CD4-positive, alpha-beta T cell treated with Interleukin-15 for 4 hours (primary cell): ENCODE measurements at places on chromosomes 16 and 17.

DNA sequence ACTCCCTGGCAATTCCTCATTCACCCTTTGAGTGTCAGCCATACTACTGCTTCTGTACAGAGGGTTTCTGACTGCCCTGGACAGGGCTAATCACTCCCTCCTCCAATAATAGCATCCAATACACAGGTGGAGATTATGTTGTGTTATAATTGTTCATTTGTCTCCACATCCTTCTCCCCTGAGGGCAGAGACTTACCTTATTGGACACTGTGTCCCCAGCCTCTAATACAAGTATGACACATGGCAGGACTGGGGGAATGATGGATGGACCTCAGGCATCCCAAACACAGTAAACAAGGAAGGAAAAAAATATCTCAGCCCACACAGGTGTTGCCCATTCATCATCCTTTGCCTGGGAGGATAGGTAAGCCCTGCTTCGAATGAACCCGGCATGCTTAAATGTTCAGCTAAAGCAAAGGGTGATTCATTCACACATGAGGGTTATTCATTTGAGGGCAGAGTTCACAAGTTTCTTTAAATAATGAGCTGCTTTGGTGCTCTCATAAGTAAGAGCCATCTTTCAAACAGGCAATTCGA lies 34.8 kb downstream of the MMD start:
- DNase-seq, result no peak

DNA sequence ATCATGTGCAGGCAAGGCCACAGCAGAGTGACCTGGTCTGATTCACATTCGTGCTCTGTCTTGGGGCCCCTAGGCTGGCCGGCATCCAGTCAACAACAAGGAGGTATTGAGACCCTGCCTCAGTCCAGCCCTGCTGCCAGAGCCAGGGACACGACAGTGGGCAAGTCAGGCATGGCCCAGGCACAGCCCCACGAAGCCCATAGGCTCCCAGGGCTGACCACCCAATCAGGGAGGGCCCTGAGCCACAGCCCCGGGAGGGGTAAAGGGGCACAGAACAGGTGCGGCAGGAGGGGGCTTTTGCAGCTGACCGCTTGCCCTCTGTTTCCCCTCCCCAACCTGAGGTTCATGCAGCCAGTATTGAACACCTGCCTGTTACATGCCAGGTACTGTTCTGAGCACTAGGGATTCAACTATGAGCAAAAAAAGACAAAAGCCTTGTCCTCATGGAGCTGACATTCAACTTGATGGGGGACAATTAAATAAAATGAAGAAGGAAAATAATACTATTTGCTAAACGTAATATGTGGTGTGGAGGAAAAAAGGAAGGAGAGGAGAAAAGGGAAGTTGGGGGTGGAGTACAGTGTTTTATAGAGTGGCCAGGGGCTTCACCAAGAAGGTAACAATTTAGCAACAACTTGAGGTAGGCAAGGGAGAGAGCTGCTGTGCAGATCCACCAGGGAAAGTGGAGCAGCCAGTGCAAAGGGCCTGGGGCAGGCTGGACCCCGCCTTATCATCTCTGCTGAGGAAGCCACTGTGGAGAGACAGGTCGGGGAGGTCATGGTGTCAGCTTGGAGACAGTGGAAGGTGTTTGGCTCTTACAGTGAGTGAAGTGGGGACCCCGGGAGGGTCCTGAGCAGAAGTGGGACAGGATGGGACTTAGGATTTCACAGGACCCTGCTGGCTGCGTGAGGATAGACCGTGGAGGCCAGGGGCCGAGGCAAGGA lies 6.1 kb downstream of the DRC3 start:
- no peak for DNase-seq

DNA sequence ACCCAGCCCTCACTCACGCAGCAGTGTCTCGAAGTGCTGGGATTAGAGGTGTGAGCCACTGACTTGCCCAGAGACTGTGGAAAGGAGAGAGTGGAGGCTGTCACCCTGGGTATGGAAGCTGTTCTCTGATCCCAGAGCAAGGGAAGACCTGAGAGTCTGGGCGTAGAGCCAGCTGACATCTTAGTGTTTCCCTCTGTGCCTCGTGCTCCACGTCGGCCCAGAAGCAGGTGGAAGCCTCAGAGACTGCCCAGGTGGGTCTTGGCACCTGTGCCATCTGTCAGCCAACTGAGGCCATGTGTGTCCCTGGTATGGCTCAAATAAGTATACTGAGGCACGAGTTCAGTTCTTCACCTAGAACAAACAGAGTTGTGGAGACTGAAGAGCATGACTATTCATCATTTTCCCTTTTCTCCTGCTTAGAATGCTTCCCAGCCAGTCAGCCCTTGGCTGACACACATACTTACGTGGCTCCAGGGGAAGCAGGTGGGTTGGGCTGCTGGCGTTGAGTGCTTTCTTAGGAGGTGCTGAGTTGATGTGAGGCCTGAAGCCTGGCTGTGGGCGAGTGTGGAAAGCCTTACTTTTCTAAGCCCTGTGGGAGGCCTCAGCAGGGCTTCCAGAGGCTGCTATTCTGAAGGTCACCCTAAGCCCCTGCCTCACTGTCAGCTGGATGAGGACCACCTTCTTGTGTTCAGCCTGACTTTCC lies 8.1 kb downstream of the CTRL start:
- DNase-seq, result no peak

- DNase-seq, result no peak
These were observed 88.2 kb downstream of the IRF8 start for GRCh38 chr16:85986931-85987749.

DNA sequence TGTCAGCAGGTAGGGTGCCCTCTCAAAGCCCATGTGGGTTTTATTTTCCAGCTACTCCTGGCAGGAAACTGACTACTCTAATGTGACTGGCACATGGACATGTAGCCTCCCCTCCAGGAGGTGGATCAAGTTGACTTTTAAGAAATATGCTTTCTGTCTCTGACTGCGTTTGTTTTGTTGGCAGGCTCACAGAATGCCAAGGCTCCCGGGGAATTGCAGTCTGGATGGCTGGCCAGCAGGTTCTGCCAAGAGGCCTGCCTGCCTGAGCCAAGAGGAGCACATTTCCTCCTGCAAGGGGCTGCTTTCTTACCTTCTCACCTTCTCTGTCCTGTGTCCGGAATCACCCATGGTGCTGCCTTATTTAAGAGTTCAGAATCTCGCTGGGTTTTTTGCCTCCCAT lies 217.3 kb upstream of the ERCC4 start:
- no peak for DNase-seq

DNA sequence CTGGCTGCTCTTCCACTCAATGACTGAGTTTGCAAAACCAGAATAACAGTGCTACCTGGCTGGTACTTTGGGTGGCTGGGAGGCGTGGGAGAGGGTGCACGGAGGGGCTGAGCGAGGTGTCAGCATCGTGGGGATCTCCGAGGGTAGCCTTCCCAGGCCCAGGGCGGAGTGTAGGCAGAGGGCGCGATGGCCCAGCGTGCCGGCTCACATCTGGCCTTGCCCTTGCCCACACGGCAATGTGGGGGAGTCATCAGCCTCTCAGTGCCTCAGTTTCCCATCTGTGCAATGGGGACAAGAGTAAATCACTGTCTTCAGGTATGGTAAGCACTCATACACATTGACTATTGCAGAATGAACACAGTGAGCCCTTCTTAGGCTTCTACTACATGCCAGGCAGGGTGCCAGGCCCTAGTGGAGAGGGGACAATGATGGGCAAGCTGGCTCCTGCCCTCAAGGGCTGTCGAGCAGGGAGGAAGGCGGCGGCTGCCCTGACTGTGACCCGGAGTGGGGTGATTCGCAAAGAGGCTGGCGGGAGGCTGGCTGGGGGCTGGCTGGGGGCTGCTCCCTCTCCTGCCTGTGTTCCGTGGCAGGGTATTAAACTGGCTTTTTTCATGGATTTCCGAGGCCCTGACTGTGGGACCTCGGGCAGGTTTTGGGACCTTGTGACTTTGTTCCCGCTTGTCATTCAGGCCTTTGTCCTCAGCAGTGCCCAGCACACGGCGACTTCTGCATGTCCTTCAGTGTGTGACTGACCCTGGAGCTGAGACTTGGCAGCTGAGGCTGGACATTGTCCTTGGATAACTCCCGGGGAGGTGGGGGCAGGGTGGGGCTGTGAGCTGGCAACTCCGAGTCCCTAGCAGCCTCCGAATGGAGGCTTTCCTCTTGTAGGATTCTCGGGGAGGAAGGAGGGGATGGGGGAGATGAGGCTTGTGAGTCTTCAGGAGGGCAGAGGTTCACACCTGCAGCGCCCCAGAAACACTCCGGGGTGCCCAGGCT lies 243.1 kb downstream of the SEC14L1 start:
- DNase-seq, result no peak

- DNase-seq, result no peak
These were observed 3.3 kb upstream of the KRT35 start for GRCh38 chr17:41483991-41484826.

GRCh38 chr16:633336-634050 lies 2.6 kb downstream of the METTL26 start:
- DNase-seq, result no peak

- DNase-seq, result no peak
These were observed 8.4 kb downstream of the ACSF3 start for GRCh38 chr16:89102041-89102471.

DNA sequence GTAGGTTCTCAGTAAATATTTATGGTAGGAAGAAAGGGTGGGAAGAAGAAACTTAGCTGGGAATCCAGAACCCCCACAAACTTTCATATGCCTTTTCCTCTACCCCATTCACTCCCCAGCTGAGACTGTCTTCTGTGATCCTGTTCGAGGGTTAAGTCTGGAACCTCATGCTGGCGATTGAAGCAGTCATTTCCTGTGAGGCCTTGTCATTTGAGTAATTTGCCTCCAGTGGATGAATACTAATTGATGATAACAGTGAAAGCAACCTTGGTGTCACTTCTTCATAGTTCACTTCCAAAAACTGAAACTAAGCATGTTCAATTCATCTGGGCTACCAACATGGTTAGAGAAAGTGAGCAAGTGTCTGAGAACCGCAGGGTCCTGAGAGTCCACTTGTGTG lies 401.2 kb downstream of the CDH13 start:
- no peak for DNase-seq

DNA sequence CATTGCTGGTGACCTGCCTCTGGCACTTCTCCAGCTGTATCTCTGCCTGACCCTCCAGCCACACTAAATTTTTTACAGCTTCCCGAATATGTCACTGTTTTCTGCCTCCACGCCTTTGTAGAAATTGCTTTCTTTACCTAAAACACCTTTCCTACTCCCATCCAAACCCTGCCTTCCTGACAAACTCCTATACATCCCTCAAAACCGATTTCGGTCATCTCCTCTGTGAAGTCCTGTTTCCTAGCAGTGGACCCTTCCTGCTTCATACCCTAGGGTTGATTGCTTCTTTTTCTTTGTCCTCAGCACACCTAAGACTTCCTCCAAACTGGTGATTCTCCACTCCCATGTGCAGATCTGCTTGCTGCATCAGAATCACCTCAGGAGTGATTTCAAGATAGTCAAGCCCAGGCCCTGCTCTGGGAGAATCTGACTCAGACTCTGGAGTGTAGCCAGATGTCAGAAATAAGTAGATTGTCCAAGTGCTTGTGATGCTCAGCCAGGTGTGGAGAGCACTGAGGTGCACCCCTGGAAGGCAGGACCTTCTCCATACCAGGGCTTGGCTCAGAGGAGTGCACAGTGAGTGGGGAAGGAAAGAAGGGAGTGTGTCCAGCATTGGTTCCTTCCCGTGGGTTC lies 184.2 kb downstream of the COPRS start:
- DNase-seq, result no peak

DNA sequence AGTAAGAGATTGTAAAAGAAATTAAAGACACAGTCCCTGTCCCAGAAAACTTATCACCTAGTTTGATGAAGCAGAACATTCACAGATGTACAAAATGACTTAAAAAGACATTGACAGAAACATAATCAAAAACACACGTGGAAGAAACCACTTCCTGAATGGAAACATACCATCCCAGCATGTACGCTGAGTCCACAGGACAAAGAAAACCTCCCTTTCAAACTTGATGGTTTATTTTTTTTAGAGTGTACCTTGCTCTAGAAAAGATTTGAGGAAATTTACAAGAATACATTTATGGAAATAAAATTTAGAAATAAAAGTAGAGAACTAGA lies 140.9 kb downstream of the PMP22 start:
- no peak for DNase-seq

DNA sequence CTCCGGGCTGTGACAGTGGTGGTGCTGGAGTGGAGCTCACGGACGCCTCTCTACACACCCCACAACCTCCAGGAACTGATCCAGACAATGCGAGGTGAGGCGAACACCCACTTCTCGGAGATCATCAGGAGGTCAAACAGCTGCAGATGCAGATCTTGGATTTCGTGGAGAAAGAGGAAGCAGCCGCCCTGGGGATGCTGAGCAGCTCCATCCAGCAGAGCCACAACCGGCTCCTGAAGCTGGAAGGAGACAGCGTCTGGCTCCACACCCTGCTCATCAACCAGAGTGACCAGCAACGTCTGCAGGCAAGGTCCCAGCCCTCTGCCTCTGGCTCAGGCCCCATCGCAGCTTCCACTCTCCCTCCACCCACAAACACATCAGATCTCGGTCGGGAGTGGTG lies 13.2 kb upstream of the SLC16A5 start:
- no peak for DNase-seq

- no peak for DNase-seq
These were observed 123.0 kb upstream of the DYNLRB2 start for GRCh38 chr16:80417706-80418271.
